ENCODE measurements at places on chromosomes 12 and 14. TPM values are rescaled to one million over a fixed set of nuclear protein-coding genes. Genes with fewer than 3 reads are reported as not detected.

The STON2 gene
- 25.9 TPM for total RNA-seq

The SIX6 gene
- total RNA-seq, result not detected

The MYF6 gene
- total RNA-seq, result not detected

The MGP gene
- total RNA-seq, result 0.31 TPM

The TRAF3 gene
- 42.4 TPM for total RNA-seq

The RIPK3 gene
- 9.9 TPM for total RNA-seq

The SLC5A8 gene
- not detected for total RNA-seq

The SLC2A14 gene
- total RNA-seq, result 0.21 TPM

The B3GNT4 gene
- total RNA-seq, result 0.10 TPM

The KRT79 gene
- total RNA-seq, result not detected

The TPPP2 gene
- not detected for total RNA-seq

The KRT71 gene
- total RNA-seq, result not detected

The FOXA1 gene
- total RNA-seq, result 0.42 TPM

The TSHR gene
- 0.21 TPM for total RNA-seq

The ANKS1B gene
- total RNA-seq, result 0.21 TPM

The ABCD2 gene
- total RNA-seq, result 4.8 TPM

The KRT85 gene
- total RNA-seq, result not detected

The TMEM253 gene
- total RNA-seq, result 0.21 TPM

The PTCSC3 gene
- total RNA-seq, result not detected

The PKP2 gene
- 0.84 TPM for total RNA-seq

The ANKRD33 gene
- total RNA-seq, result 0.10 TPM

The IL22 gene
- total RNA-seq, result not detected

The NUAK1 gene
- 0.52 TPM for total RNA-seq

The PRKCH gene
- 226 TPM for total RNA-seq

The LPAR5 gene
- total RNA-seq, result 4.1 TPM

The RHNO1 gene
- total RNA-seq, result 31.0 TPM

The SRRM4 gene
- not detected for total RNA-seq

The RNASE7 gene
- total RNA-seq, result not detected

The MTHFD1 gene
- total RNA-seq, result 9.0 TPM

The CHGA gene
- total RNA-seq, result not detected

The ADAM20 gene
- total RNA-seq, result 0.52 TPM

The IL23A gene
- total RNA-seq, result 23.5 TPM

The MUCL1 gene
- total RNA-seq, result not detected

The AICDA gene
- not detected for total RNA-seq

The KRT83 gene
- not detected for total RNA-seq

The ADGRD1 gene
- total RNA-seq, result 2.3 TPM

The TMEM260 gene
- total RNA-seq, result 11.4 TPM

The GRIP1 gene
- total RNA-seq, result 0.94 TPM

The RABGGTA gene
- total RNA-seq, result 25.1 TPM

The KLRF1 gene
- total RNA-seq, result 27.0 TPM

The RBM25 gene
- total RNA-seq, result 141 TPM

The XPOT gene
- 44.6 TPM for total RNA-seq

The ALDH1L2 gene
- total RNA-seq, result under 0.01 TPM

The SERPINA5 gene
- total RNA-seq, result not detected

The JAG2 gene
- total RNA-seq, result 0.42 TPM

The PLEKHD1 gene
- total RNA-seq, result 0.31 TPM
